ENCODE measurements at places on chromosomes 11 and 22.

DNA sequence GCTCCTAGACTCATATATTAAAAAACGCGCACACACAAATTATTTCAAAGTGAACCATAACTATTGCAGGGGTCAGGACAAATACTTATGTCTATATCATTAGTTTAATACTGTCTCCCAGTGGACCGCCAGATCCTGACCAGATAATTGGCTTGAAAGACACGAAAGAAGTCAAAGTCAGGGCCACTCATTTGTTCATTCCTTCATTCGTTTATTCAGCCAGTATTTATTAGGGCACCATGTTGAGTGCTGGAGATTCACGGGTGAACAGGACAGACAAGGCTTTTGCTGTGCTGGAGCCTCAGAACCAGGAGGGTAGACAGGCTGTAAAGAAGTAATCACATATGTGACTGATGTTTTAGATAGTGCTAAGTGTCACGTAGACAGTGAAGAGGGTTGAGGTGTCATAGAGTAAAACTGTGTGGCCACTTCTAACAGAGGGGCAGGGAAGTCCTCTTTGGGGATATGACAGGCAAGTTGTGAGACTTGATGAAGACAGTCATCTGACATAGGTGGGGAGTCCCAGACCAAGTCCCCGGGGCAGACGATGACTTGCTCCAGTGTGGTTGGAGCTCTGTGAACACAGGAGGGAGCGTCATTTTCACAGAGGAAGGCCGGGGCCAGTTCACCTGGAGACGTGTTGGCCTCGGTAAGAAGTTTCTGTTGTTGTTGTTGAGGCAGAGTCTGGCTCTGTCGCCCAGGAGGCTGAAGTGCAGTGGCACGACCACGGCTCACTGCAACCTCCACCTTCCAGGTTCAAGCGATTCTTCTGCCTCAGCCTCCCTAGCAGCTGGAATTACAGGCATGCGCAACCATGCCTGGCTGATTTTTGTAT is 25.9 kb downstream of the RBX1 start:
- no peak for DNase-seq

DNA sequence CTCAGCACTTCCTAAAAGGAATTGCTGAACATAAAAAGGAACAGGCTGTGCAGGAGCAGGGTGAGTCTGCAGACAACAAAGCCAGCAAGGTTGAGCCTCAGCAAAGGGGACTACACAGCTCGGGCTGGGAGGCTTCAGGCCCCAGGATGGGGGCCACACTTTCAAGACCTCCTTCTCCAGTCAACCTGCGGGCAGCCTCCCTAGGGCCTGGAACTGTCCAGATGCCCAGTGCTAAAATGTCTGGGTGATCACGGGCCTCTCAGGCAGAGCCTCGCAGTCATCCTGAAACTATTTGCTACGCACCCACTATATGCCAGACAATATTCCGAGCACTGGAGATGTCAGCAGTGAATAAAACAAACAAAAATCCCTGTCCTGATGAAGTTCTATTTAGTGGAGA is 3.9 kb upstream of the NEFH start:
- no peak for DNase-seq

GRCh38 chr11:41845066-41845465 is 385.6 kb upstream of the LRRC4C start:
- no peak for DNase-seq

- DNase-seq, result no peak
Measured at GRCh38 chr11:82082976-82083375, 650.7 kb downstream of the FAM181B start.

DNA sequence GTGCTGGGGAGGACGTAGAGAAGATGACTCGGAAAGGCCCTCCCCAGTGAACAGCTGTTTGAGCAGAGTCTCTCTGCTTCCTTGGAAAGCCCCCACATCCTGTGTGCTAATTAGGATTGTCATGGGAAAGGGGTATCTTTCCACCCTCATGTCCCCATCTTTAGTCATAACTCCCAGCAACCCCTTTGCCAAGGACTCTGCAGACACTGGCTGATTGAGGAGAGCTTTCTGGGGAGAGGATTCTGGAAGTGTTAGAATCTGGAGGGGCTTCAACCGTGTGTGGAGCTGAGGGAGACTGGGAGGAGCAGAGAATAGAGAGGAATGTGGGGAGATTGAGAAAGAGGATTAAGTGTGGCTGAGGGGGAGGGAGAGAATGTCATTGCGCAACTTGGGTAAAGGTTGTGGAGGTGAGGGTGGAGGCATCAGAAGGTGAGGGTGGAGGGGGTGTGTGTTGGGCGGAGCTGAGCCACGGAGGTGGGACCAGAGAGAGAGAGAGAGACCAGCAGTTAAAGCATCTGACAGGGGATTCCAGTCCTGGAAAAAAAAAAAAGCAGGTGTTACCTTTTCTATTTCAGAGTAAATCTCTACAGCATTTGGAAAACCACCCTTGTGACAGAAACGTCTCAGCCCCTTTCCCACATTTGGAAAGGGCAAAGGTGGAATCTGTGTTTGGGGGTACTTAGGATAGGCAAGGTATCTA is 2.2 kb downstream of the DTX4 start:
- no peak for DNase-seq

DNA sequence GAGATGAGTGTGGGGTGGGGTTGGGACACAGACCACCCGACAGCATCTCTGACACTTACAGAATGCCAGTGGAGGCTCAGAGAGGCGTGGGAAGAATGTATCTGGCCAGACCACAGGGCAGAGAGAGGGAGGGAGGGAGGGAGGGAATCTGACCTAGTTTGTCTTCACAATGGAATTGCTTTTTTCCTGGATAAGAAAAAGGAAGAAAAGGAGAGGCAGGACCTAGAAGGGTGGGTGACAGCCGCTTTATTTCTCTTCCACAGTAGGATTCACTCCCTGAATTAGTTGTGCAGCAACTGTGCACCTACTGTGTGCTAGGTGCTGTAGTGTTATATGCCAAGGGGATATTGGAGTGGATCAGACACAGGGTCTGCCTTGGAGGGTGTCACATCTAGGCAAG is 3.7 kb downstream of the KCNK4 start:
- no peak for DNase-seq

- no peak for DNase-seq
Measured at GRCh38 chr11:84817998-84818397, 809.1 kb downstream of the DLG2 start.
